GM23338 (cell line): ENCODE measurements at places on chromosomes 6 and 20. TPM values are rescaled to one million over a fixed set of nuclear protein-coding genes. Genes with fewer than 3 reads are reported as not detected.

GRCh38 chr6:160435935-160436334 is 87.8 kb downstream of the SLC22A3 start:
- DNase-seq = no peak

DNA sequence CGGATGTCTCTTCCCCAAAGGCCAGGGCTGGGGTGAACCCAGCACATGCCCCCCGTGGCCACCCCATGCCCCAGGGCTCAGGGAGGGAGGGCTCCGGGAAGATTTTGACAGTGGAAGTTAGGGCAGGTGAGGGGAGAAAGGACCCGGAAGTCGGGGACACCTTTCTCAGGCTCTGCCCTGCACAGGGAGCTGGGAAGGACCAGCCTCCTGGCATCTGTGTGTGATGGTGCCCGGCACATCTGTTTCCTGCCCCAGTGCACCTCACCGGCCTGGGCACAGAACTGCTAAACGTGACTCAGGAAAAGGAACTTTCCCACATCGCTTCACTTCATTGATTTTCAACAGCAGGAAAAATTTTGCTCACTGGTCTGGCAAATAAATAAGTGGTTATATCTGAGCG is 141.1 kb upstream of the AFDN start:
- DNase-seq = no peak

GRCh38 chr20:64138276-64138815 is 25.9 kb upstream of the MYT1 start:
- no peak for DNase-seq

Gene IPCEF1
- total RNA-seq = 0.27 and 1.8 TPM in 2 replicates

Gene SLC12A5
- 0.35 and 3.5 TPM in 2 replicates for total RNA-seq
